AML-193 (cell line): ENCODE measurements at places on chromosomes 3 and 15.

- DNase-seq = peak; percentile 97
These were observed 7.3 kb downstream of the RFT1 start for GRCh38 chr3:53122933-53123305.

DNA sequence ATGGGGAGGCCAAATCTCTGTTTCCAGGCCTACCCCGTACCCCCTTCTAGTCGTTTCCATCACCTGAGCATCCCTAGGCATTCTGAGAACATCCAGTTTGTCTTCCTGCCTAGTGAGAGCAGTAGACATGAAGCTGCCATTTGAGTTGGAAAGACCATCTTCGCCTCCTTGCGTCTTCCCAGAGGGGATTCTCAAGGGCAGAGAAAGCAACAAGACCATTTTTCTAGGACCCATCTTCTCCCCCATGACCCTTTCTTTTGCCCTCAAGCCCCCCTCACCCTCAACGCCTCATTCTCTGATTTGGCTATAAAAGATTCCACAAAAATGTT, 148.7 kb upstream of the BHLHE40 start:
- DNase-seq = no peak

- DNase-seq = no peak
These were observed 4.3 kb downstream of the DNASE1L3 start for GRCh38 chr3:58206406-58207011.

- no peak for DNase-seq
These were observed 16.4 kb upstream of the ANKRD34C start for GRCh38 chr15:79265987-79266579.

DNA sequence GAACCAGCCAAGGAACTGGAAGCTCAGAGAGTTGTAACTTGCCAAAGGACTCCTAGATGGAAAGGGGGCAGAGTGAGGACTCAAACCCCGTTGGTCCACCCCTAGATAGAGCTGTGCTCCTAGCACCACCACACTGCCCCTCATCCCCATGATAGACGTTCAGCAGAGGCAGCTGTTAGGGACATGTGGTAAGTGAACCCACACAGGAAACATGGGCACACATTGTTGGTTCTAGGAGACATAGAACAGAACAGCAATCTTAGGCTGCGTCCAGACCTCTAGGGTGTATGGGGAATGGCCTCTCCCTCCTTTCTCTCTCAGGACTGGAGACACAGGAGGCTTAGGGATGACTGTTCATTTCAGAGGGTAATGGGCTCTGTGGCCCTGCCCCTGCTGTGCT, 102.7 kb downstream of the ANP32A start:
- no peak for DNase-seq

DNA sequence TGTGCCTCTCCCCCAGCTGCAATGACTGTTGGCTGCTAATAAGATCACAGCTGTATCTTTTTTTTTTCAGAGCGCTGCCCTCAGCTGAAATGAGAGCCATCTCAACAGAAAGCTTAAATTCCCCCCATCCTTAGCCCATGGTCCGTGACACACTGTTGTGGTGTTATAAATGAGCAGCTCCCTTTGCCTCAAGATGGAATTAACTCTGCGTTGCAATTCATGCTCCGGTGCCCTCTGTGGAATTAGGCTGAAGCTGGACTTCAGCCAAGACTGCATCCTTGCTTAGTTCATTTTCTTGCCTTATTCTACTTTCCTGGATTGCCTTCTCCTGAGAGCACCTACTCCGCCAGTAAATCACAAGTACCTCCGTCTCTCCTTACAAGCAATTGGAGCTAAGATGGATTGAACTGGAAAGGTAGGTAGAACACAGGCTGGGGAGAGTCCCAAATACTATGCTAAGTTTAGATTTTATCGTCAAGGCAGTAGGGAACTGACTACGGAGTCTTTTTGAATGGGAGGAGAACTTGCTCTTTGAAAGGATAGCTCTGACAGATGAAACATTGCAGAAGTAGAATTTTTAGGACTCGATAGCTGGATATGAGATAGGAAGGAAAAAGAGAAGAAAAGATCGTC, 39.0 kb upstream of the THRB start:
- no peak for DNase-seq

DNA sequence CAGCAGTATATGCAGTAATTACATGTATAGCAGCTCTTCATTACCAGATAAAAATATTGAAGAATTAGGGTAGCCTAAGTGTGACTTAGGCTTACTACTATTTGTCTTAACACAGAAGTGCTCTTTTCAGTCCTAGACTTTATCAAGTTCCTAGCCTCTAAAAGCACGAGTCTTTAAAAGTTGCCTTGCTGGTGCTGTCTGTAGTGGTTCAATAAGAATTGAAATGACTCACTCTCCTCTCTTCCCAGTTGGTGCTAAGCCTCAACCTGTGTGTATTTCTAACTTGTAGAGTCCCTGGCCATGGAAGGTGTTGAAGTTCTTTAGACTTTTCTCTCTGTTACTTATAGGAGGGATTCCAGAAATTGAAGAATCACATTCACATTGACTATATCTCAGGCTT, 395.4 kb upstream of the THRB start:
- no peak for DNase-seq

GRCh38 chr15:69863446-69863845, 234.3 kb downstream of the TLE3 start:
- DNase-seq = no peak

GRCh38 chr3:122298239-122298638, 26.8 kb upstream of the CSTA start:
- DNase-seq = no peak

GRCh38 chr15:70526221-70526973, 237.0 kb downstream of the UACA start:
- DNase-seq = peak; percentile 28

DNA sequence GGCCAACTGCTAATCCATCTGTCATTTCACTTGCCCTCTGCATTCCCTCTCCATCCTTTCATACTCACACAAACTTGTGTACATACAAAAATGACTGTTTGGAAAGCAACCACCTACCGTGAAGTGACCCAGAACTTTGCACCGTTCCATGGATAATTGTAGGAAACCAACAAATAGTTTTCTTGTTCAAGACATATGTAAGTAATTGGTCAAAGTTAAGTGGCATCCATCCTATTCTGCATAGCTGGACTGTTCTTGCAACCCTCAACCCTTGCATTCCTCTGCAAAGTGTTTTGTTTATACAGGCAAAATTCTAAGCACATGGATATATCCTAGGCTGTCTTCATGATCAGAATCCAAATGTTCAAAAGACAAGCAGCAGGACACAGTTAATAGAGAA, 592.5 kb downstream of the MECOM start:
- no peak for DNase-seq

- no peak for DNase-seq
These were observed 261.3 kb downstream of the RPLP1 start for GRCh38 chr15:69713726-69714559.
